M059J (cell line): ENCODE measurements at places on chromosomes 7 and 10. TPM values are rescaled to one million over a fixed set of nuclear protein-coding genes. Genes with fewer than 3 reads are reported as not detected.
A peak's percentile ranks its signal among the peaks of the same experiment; 100 is the strongest.

The CACNA2D1 gene
- 3.1 and 8.3 TPM in 2 replicates for total RNA-seq

- no peak for DNase-seq
Observed at GRCh38 chr10:113033991-113034390, 83.9 kb downstream of the TCF7L2 start.

The HOXA5 gene
- 0.69 and 3.0 TPM in 2 replicates for total RNA-seq

DNA sequence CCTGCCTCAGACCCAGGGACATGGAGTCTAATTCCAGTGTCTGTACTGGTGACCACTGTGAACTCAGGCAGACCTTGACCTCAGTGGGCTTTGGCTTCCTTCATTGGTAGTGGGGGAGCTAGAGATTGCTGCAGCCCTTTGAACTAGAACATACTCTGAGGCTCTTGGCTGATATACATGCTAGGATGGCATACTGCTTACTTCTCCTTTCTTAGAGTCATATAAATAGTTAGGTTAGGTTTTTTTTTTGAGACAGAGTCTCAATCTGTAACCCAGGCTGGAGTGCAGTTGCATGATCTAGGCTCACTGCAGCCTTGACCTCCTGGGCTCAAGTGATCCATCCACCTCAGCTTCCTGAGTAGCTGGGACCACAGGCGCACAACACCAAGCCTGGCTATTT is 49.7 kb downstream of the TMEM178B start:
- DNase-seq: no peak

The VAX1 gene
- total RNA-seq: not detected in 2 replicates

- peak; percentile 78 for DNase-seq
Observed at GRCh38 chr10:114691442-114691941, 33.4 kb upstream of the ABLIM1 start.

DNA sequence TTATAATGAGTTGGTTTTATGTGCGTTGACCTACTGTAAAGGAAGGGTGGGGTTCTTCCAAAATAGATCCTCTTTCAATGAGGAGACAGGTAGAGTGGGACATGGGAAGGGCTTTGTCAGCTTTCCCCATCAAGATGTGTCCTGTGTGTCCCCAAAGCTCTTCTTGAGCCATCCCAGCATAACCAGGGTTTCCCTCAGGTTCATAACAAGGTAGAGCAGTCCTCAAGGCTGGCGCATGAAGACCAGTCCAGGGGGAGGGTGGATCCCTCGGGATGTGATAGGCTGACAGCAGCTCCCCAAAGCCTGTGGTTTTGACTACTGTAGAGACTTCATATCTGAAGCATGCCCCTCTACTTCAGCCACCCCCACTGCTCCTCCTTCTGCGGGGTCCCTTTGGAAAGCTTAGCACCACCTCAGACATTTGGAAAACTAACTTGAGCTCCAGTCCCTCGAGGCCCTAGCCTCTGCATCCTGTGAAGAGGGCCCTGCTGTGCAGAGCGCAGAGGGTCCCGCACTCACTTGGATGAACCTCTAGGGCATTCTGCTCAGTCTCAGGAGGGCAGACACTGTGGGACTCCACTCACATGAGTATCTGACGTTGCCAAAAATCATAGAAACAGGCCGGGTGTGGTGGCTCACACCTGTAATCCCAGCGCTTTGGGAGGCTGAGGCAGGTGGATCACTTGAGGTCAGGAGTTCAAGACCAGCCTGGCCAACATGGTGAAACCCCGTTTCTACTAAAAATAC is 1.1 kb upstream of the GIMAP8 start:
- no peak for DNase-seq

- DNase-seq: no peak
Observed at GRCh38 chr10:30254926-30255325, 94.2 kb downstream of the MTPAP start.

GRCh38 chr7:21361413-21362125 is 66.3 kb upstream of the SP4 start:
- DNase-seq: no peak

DNA sequence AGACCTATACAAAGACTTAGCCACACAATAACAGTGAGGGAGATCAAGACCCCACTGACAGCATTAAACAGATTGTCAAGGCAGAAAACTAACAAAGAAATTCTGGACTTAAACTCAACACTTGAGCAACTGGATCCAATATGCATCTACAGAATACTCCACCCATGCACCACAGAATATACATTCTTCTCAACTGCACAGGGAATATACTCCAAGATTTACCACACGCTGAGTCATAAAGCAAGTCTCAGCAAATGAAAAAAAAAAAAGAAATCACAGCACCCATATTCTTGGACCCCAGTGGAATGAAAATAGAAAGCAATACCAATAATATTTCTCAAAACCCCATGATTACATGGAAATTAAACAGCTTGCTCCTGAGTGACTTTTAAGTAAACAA is 680.2 kb downstream of the PCDH15 start:
- DNase-seq: no peak

DNA sequence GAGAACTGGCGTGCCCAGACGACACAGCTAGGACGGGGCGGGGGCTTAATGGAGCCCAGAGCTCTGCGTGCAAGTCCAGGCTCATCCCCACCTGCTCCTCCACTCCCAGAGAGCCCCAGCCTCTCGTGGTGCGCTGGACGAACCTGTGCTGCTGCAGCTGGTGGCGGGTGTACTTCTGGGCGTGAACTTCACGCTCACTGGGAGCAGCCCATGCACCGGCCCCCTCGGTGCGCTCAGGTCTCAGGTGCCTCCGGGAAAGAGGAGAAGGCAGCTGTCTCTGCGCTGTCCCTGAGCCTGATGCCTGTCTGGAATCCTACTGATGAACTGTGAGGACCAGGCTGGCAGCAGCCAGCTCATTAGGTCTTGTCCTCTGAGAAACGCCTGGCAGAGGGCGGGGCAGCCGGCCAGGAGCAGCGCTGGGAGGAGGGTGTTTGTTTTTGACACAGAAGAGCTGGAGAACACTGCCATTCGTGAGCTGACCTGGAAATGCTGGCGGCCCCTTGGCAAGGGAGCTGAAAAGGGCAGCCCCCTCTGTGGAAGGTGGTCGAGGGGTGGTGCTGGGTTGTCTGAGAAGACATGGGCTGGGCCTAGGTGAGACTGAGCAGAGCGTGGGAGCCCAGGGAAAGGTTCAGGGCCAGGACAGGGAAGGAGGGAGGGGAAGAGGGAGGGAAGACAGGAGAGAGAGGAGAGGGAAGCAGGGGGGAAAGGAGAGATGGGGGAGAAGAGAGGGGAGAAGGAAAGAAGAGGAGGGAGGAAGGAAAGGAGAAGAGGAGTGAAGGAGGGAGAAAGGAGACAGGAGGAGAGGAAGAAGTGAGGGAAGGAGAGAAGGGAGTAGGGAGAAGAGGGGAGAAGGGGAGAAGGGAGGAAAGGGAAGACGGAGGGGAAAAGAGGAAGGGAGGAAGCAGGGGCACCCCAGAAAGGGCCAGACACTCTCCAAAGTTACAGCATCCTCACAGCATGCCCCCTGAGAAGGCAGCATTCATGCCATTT is 53.5 kb upstream of the TNS3 start:
- peak; percentile 88 for DNase-seq

- DNase-seq: peak; percentile 1
Observed at GRCh38 chr7:85749696-85750453, 563.0 kb upstream of the SEMA3D start.

DNA sequence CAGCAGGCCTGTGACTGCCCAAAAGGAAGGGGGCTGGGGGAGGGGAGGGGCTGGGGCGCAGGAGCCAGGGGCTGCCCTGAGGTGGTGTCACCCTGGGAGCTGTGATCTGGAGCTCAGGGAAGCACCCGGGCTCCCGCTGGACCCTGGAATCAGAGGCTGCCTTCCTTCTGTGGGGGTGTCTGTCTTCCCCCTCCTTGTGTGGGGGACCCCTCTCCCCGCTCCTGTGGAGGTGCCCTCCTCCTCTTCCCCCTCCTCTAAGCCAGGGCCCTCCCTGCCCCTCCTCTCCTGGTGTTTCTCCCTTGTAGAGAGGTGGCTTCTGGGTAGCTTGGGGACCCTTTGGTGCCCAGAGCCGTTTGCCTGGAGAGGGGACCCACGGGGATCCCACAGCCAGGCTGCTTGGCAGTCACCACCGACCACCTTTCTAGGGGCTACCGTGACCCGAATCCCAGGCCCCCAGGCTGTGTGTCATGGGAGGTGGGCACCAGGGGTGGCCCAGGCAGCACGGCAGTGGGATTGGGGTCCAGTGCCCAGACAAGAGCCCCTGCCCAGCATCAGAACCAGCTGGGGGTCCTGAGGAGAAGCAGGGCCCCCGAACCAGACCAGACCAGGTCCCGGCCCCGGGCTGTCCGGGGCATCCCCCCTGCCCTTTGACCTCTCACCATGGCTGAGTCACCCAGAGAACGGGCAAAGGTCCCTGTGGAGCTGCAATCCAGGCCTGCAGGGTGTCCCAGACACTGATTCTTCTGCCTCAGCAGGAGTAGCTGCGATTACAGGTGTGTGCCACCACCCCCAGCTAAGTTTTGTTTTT is 741 bp downstream of the PRAP1 start:
- no peak for DNase-seq

DNA sequence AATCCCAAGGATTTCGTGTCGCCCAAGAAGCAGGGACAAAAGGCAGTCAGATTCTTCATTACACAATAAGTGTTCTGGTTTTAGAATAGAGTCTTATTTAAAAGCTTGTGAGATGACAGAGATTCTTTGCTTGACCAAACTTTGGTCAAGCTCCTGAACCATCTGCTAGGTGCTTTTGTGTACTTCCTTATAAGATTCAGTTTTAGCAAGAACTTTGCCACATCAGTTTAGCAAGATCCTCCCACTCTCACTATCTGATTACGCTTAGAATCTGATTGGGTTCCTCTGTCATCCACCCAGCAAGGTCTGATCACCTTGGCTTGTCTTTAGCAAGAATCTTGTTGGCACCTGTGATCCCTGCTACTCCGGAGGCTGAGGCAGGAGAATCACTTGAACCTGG is 38.2 kb upstream of the SDHAF3 start:
- no peak for DNase-seq
